ENCODE measurements at places on chromosomes 7 and 10.

DNA sequence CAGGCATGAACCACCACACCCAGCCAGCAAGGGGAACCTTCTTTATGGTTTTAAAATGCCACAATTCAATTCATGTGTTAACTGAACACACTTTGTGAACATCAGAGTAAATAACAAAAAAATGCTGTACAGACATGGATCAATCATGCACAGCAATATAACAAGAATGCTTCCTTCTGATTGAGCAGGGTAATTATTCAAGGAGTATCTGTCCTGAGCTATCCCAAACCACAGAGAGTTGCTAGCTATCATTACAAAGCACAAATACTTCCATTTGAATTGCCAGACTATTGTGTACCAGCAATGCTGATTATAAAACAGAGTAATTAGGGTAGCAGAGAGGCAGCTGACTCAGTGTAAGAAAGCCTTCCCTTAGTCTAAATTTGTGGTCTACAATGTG is 11.3 kb upstream of the RHOBTB1 start:
- DNase-seq: no peak

- DNase-seq: no peak
These were observed 227.8 kb downstream of the CELF2 start for GRCh38 chr10:11245510-11245909.

DNA sequence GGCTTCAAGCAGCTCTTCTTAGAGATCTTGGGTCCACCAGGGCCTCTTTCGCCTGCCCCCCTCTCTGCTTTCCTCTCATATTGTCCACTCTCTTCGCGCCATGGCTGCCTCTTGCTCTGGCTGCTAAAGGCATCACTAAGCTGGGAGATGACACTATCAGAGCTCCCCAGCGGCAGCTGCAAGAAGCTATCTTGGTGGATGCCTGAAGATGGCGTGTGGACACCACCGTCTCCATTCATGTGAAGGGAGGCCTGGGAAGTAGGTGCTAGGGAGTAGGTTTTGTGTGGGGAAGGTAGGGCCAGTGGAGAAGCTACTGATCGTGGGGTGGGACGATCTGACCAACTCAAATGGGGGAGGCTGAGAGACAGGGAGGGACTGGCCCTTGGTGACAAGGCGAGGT is 45.9 kb upstream of the PDLIM1 start:
- DNase-seq: no peak

DNA sequence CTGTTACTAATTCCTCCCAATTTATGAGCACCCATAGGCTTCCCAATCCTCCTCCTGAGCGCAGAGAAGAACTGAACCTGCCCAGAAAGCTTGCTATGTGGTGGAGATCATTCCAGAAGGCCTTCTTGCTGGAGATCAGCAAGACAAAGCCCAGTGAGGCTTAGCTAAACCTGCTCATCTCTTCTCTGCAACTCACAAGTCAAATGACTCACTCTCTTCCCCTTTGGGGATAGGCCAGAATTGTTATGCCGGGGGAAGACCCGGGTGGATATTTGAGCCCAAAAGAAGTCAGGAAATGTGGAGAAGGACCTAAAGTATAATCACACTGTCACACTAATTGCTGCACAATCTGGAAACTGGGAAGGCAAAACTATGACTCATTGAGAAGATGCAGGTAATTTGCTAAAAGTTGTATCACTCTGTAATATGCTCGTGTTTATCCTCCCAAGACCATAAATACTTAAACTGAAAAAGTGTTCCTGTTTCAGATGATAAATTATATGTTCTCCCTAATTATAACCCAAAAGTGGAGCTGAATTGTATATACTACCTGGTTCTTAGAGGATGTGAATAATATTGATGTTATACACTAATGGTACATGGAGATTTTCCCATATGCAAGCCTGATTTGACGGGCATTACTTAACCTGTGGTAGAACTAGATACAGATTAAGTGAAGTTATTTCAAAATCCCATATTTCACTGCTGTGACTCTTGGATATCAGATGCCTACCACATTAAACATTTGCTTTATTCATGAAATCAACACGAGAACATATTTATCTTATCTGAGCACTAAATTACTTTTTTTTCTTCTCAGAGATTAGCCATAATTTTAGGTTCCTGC is 6.4 kb downstream of the NEBL start:
- no peak for DNase-seq

DNA sequence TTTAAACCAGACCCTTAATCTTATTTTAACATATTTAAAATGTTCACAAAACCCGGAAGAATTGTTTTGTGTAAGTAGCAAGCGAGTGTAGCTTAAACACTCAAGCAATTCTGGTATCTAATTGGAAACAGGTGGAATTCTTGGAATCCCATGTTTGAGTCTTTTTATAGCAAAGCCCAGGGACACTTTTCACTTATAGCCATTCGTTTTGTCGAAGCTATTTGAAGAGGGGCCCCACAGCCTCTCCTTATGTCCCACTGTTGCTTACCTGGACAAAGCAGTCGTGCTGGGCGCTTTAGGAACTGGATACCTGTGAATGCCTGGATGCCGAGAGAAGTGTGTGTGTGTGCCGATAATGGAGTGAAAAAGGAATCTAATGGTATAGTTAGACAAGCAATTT is 3.3 kb downstream of the CUX1 start:
- DNase-seq: no peak
